ENCODE measurements at places on chromosomes 11 and 22.

DNA sequence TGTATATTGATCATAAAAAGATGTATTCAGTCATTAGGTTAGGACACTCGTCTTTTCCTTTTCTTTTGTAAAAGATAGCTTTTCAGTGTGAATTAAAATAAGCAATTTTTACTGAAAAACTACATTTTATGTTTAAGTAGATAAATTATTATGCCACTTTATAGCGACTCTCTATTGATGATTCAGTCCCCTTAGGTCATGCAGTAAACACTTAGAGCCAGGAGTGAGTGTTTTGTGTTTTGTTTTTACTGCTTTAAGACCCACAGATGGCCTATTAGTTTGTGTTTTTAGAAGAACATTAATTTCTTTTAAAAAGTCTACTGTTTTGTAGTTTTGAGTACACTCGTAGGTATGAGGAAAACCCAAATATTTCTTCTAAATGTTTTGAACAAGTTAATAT is 86.6 kb downstream of the YAP1 start:
- no peak for DNase-seq

DNA sequence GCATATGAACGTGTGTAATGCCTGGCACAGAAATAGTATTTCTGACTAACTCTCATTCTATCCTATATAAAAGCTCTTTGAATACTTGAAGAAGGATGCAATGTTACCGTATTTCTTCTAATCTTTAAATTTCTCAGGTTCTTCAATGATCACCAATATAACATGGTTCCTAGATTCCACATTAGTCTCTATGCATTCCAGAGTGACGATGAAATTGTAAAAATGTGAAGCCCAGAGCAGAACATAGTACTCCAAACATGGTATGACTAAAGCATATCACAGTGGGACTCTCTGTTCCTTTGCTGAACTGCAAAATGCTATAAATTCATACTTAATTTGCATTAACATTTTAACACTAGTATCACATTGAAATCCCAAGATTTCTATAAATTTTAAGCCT is 877.6 kb upstream of the CHORDC1 start:
- DNase-seq: no peak

- DNase-seq: peak; percentile 48
These were observed 30.5 kb upstream of the GCAT start for GRCh38 chr22:37777122-37777687.

- DNase-seq: no peak
These were observed at the start of gene C22orf42 for GRCh38 chr22:32158712-32159533. C22orf42 (minus strand) TSS chr22:32159303; CDS start chr22:32159215, 88 bp downstream.

DNA sequence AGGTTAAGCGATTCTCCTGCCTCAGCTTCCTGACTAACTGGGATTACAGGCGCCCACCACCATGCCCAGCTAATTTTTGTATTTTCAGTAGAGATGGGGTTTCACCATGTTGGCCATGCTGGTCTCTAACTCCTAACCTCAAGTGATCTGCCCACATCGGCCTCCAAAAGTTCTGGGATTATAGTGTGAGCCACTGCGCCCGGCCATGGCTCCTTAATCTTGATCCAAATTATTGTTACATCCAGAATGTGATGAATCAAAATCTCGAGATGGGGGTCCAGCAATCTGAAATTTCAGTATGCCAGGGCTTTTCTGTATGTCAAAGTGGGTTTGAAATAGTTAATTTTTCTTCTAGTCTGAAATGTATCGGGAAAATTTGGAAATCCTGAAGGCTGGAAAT is 3.7 kb downstream of the RPL27A start:
- no peak for DNase-seq

- DNase-seq: no peak
These were observed 5.1 kb downstream of the EFEMP2 start for GRCh38 chr11:65867284-65868071.

DNA sequence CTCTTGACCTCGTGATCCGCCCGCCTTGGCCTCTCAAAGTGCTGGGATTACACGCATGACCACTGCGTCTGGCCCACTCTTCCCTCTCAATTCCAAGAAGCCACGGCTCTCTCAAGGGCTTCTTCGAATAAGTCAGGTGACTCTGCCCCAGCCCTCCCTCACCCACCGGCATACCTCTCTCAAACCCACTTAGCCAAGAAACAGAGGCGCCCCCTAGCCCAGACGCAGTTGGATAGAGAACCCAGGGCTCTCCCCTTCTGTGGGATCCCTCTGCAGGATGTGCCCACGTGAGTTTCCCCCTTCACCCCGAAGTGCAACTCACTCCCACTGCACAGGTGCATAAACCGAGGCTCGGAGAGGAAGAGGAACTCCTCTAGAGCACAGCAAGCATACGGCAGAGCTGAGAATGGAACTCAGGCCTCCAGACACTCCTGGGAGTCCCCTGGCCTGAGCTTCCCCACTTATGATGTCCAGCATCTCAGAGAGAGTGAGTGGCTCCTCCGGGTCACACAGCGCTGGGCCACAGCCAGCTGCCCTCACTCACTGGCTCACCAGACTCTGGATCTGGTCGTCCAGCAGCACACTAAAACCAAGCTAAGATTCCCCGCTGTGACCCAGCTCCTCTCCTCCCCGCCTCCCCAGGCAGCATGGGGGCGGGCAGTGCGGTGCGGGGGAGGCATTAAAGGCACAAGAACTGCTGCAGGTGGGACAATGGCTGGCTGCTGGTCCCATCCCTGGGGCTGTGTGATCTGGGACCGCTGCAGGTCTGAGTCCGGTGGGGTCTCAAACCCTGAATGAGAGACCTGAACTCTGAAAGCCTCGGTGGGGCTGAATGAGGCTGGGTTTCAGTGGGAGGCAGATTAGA is 16.8 kb upstream of the RGL4 start:
- no peak for DNase-seq

DNA sequence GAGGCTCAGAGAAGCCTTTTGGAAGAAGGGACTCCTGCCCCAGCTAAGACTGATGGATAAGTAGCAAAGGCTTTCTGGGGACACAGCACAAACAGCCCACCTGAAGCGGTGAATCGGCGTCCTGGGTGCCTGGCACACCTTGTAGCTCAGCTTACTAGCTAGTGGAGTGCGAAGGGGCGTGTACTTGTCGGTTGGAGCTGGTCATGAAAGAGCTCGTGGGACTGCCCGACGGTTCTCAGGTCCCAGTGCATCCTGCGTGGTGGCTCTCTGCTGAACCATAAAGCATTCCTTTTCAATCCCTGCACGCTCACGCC is 690 bp upstream of the UVRAG start:
- no peak for DNase-seq

DNA sequence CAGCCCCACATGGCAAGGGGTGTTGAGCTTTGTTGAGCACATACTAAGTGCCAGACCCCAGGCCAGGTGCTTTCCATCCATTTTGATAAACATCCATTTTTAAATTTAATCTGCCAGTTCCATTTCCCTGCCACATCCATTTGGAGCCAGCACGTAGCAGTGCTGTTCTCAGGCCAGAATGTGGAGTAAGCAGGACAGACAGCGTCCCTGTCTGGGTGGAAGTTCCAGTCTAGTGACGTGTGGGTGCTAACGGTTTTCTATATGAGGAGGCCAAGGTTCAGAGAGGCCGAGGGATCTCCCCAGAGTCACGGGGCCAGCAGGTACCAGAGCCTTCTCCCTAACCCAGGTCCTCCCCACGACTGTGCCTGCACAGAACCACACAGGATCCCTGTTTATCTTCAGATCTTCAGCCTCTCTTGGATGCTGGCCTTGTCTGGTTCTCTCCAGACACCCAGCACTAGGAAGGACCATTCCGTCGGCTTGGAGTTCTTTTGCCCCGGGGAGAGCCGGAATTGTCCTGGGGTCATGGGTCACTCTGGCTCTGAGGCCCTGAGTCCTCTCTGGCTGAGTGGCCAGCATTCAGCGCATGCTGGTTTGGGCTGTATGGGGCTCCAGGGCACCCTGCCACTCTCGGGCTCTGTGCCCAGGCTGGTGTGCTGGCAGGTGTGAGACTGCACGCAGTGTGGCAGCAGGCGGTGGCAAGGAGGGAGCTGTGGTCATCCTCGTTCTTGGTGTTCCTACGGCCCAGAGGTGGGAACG is 63.6 kb upstream of the PPARA start:
- DNase-seq: no peak

DNA sequence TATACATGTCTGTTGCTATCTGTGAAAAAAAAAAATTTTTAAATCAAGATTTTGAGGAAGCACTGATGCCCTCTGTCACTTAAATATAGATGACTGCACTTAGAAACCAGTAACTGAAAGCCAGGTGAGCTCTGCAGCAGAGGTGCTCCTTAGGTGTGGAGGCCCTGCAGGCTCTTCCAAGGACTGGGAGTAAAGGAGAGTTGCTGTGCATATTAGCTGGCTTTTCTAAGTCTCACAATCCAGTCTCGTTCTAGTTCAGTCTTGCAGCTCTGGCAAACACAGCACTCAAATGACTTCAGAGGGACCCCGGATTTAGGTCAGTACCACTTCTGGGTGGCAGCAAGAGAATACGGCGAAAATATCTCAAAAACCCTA is 61.0 kb downstream of the LARGE2 start:
- DNase-seq: no peak

DNA sequence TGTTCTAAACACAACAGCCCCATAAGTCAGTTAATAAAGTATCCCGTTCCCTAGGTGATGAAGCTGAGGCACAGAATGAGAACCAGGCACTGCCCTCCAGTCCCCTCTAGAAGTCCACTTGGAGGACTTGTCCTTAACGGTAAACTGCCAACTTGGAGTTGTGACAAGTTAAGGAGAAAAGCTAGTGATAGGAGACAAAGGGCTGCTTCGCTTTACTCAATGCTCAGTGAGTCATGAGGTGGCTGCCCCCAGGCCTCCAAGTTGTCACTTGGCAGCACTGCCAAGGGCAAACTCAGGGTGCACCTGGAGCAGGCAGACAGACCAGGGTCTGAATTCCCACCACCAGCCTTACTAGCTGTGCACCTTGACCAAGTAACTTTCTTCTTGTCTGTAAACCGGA is 13.5 kb downstream of the SLC43A1 start:
- no peak for DNase-seq

DNA sequence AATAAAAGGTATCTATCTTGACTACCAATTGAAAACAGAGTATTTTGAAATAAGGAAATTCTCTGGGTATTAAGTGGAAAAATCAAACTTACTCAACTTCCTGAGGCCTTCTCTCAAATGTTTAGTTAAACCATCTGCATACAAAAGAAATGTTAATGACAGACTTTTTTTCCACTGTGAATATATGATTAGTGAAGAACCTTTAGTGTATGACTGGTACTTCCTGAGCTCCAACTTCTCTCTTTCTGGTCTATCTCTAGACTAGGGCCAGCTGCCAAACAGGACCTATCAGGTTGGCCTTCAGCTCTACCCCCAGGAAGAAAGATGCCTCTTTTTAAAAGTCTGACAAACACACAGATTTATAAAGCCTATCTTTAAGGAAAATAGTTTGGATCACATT is 68.8 kb upstream of the SCUBE2 start:
- no peak for DNase-seq

DNA sequence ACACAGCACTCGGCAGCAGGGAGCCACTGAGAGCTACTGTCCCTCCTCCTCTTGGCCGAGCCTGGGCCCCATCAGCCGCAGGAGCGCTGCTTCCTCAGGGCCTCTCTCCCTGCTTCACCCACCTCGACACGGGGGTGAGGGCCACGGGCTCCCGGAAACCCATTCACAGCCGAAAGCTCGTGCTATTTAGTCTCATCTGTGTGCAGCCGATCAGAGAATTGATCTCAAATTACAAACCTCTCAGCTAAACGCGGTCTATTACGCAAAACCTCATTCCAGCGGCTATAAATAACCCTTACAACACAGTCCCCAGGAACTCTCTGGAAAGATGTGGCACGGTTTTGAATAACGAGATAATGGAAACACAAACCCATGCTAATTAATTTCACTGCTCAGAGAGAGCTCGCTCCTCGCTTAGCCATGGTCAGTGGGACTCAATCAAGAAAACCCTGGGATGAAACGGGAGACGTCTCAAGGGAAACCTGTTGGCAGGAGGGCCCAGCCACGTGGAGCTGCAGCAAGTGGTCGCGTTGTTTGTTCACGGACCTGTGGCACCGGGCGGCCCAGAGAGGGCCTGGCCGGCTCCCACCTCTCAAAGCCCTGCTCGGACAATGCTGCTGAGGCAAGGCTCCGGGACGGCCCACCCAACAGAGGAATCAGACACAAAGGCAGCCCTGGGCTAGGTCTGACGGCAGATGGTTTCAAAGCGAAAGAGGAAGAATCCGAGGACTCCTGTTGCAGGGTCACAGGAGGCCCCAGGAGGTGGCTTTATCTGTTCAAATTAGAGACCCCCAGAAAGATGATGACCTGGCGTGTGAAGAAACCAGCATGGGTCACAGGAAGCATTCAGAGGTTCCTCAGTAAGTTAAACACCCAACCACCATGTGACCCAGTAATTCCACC is 210.5 kb downstream of the CTTN start:
- no peak for DNase-seq

- DNase-seq: no peak
These were observed 128.7 kb downstream of the MPPED1 start for GRCh38 chr22:43540529-43540923.

DNA sequence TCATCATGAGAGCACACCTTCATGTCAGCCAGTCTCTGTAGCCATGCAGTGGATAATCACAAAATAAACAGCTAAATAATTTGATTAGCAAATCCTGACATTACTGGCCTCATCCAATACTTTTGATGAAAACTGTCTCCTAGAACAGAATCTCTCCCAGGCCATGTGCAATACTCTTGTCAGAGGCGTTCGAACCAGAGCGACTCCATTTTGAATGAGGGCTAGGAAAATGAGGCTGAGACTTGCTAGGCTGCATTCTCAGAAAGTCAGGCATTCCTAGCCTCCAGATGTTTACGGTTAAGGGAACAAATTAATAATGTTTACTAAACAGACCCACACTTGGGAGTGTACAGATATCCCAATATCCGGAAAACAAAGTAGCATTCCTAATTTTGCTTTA is 69.9 kb downstream of the FAM168A start:
- no peak for DNase-seq

GRCh38 chr11:79396001-79396400 is 44.8 kb downstream of the TENM4 start:
- DNase-seq: no peak

DNA sequence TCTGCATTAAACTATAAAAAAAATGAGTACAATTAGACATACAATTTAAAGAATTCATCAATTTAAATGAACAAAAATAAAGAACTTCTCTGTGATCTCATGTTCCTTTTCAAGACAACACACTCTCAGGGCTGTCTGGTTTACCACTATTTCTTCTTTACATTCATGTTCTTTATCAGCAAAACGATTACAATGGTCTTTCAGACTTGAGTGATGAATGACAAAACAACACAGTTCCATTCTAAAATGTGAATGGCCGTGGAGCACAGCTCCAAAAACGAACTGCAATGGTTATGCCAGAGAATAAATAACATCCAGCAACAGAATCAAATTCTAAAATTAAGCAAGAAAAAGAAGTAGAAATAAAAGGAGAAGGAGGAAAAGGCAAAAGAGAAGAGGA is 113.1 kb downstream of the CADM1 start:
- no peak for DNase-seq

DNA sequence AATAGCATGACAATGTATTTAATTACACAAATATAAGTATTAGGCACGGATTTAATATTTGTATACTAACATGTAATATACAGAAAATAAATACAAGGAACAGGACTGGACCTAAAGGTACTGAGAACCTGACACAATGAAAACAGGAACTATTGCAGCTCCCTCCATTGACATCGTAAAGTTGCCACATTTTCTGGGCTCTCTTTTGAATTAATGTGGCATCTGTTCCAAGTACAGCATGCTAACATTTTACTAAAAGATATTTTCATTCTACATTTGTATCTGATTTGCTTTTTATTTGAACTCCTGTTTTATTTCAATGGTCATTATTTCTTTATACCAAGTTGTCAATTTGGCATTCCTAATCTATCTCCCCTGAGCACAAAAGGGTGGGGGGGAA is 15.3 kb downstream of the PHF21A start:
- no peak for DNase-seq
